Nephron progenitor cell (in vitro differentiated cells): ENCODE measurements at places on chromosomes 3 and 15.

DNA sequence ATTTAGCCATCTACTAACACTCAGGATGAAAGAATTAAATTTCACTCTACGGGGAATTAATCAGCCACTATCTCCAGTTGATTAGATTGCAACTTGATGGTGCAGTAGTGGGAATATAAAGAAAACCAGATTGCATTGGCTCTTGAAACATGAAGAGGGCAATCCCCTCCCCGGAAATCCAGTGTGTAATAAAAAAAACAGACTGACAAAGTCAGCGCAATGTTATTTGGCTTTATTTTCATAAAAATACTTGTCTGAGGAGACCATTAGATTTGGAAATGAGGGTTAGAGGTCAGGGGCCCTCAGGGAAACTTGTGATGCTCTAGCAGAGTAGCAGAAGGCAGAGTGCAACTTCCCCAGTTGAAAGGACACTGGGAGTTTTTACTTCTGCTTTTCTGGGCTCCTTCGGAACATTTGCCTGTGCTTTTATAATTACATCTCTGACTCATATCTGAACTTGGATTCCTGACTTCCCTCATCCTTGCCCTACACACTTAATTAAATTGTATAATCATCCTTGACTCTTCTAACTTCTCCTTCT, 326.8 kb downstream of the TUSC7 start:
- H3K27ac ChIP-seq: peak overlapping the region; percentile 84
- H3K4me1 ChIP-seq: peaks cover 19% of the 10 kb centered on the region
- H3K36me3 ChIP-seq: no peaks in the 10 kb centered on the region
- no peak for DNase-seq
- H3K4me3 ChIP-seq: no peak overlapping the region

GRCh38 chr3:67610458-67610857, 44.0 kb downstream of the SUCLG2 start:
- no peak for DNase-seq
- H3K27me3 ChIP-seq: no peaks in the 10 kb centered on the region
- peaks cover 55% of the 10 kb centered on the region for H3K36me3 ChIP-seq
- no peak overlapping the region for H3K27ac ChIP-seq

DNA sequence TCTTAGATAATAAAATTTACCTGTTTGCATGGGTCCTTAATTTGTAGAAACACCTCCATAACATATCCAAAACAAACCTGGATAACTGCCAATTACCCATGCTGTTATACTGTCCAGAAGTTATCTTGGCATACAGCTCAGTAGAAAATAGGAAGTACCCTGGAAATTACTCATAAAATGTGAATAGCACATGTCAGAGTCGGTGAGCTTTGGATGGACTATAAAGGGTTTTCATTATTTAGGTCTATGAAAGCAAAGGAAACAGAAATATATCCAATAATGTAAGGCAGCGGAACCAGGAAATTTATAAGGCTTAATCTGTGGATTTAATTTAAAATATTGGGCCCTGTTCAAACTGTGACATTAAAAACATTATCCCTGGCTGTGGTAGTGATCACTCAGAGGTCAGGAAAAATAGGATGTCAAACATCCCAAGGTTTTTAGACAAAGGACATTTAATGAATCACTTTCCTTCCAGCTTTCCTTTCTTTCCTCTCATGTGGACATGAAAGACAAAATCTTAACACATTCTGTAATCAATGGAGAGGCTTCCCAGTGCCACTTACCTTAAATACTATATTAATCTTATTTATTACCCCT, 459.0 kb upstream of the DPH6 start:
- peaks cover 3% of the 10 kb centered on the region for H3K27me3 ChIP-seq
- DNase-seq: no peak
- no peaks in the 10 kb centered on the region for H3K4me1 ChIP-seq
- H3K4me3 ChIP-seq: no peak overlapping the region

DNA sequence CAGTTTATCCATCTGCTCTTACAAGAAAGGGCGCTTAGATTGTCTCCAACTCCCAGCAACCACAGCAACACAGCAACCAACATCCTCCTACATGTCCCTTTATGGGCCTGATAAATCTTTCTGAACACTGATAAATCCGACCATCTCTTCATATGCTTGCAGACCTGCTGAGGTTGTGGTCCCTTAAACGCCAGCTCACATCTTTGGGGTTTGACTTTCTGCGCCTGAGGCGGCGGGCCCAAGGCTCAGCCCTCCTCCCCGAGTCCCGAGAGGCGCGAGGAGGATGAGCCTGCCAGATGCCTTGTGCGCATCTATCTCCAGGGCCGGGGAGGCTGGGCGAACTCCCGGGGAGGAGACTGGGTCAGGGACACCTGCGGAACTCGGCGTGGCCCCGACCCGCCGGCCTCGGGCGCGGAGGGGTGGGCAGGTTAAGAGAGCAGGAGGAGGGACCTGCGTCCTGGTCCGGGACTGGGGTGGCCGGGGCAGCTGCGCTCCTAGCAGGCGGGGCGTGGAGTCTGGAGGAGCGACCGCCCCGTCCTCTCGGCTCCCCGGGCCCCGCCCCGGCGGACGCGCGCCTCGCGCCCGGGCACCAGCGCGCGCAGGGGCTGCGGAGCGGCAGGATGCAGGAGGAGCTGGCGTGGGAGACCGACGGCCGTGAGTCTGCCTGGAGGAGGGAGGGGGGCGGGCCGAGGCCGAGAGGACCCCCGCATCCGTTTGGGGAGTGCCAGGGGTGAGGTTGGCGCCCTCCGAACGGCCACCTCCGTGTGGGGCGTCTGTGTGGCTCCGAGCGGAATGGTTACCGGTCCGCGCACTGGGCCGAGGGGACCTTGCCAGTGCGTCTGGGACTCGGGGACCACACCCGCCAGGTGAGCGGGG, at the start of gene ANKDD1A:
ANKDD1A (plus strand) TSS at position 592 of the 876 bp plus-strand sequence; CDS start at position 621, 29 bp downstream.
- H3K27me3 ChIP-seq: peaks cover 60% of the 10 kb centered on the region
- peak; percentile 85 for DNase-seq
- no peak within 1 kb of the TSS for H3K27ac ChIP-seq
- H3K4me3 ChIP-seq: peak within 1 kb of the TSS; percentile 84
- peaks cover 36% of the 10 kb centered on the region for H3K4me1 ChIP-seq

DNA sequence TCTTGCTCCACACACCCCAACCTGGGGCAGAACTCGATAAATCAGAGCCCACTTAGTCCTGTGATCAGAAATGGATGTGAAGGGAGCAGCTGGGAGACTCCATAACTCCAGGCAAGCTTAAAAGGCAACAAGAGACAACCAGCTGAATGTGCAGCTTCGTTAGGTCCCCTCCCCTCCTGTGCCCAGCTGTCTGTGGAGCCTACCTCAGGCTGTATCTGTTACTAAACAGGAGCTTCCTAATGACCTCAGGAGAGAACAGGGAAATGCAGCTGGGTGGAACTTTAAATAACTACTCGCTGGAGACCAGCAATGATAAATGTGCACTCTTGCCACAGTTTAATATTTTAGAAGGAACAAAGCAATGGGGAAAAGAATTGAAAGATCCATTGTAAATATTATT, 25.9 kb downstream of the SLC9A9 start:
- no peak for DNase-seq
- no peak overlapping the region for H3K4me3 ChIP-seq
- H3K27ac ChIP-seq: peak overlapping the region; percentile 98
- peaks cover 8% of the 10 kb centered on the region for H3K36me3 ChIP-seq

DNA sequence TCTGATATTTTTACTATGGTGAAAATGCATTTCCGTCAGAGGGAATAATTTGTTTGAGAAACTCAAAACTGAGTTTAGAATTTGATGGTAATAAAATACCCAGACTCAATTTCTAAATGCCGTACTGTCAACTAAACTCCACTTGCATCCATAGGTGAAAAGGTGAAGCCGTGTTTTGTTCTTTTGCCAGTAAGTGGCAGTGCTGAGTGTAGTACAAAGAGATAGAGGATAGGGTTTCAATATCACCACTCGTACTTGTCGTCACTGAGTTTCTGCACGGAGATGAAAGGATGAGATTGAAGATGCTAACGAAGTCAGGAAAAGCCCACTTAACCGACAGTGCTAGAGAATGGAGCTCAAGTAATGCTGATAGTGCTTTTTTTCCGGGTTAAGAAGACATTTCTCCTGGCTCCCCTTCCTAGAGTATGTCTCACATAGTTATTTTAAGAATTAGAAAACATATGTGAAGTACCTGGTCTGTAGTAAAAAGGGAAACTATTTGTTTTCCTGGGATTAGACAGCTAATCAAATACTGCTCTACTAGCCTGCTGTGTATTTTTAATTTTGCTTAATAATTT, 345.1 kb downstream of the IL5RA start:
- H3K4me1 ChIP-seq: peaks cover 53% of the 10 kb centered on the region
- H3K36me3 ChIP-seq: peaks cover 5% of the 10 kb centered on the region
- H3K4me3 ChIP-seq: peak overlapping the region; percentile 6
- DNase-seq: peak; percentile 12
- H3K27ac ChIP-seq: no peak overlapping the region

DNA sequence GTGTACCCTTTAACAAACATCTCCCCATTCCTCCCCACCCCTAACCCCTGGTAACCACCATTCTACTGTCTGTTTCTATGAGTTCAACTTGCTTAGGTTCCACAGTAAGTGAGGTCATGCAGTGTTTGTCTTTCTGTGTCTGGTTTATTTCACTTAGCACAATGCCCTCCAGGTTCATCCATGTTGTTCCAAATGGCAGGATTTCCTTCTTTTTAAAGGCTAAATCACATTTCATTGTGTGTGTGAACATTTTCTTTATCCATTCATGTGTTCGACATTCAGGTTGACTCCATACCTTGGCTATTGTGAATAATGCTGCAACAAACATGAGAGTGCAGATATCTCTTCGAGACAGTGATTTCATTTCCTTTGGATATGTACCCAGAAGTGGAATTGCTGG, 62.7 kb downstream of the TJP1 start:
- H3K27me3 ChIP-seq: no peaks in the 10 kb centered on the region
- no peak overlapping the region for H3K4me3 ChIP-seq
- DNase-seq: no peak

DNA sequence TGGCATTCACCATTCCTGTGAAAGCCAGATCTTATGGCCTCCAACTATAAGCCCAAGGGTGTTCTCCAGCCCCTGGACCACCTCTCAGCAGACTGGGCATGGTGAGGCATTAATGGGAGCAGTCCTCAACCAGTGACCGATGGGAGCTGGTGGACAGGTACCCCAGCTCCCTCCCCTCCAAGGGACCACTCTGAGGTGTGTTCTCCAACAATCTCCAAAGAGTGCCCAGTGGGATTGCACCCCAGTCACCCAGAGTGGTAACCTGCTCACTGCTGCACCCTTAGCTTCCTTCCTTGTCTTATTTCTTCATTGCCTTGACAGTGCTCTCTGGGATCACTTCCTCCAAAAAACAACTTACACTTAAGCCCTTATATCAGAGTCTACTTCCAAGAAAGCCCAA, 8.2 kb upstream of the ITGA11 start:
- no peak for DNase-seq
- H3K36me3 ChIP-seq: no peaks in the 10 kb centered on the region
- no peak overlapping the region for H3K4me3 ChIP-seq
- H3K27ac ChIP-seq: no peak overlapping the region
- H3K27me3 ChIP-seq: peaks cover 34% of the 10 kb centered on the region

- DNase-seq: no peak
- no peak overlapping the region for H3K27ac ChIP-seq
- H3K4me1 ChIP-seq: no peaks in the 10 kb centered on the region
- H3K27me3 ChIP-seq: peaks cover 4% of the 10 kb centered on the region
- H3K4me3 ChIP-seq: no peak overlapping the region
Measured at GRCh38 chr3:33746416-33747116, 28.5 kb upstream of the CLASP2 start.

GRCh38 chr15:71800835-71801745, 9.3 kb upstream of the NR2E3 start:
- peaks cover 30% of the 10 kb centered on the region for H3K4me1 ChIP-seq
- DNase-seq: peak; percentile 63
- H3K27me3 ChIP-seq: peaks cover 5% of the 10 kb centered on the region
- no peak overlapping the region for H3K4me3 ChIP-seq
- H3K36me3 ChIP-seq: peaks cover 9% of the 10 kb centered on the region

GRCh38 chr3:98462901-98463300, at the start of gene OR5K1:
TSS of gene OR5K1 (plus strand) at chr3:98463201. CDS start at chr3:98469577, 6,376 bp downstream.
- no peaks in the 10 kb centered on the region for H3K4me1 ChIP-seq
- no peak within 1 kb of the TSS for H3K27ac ChIP-seq
- DNase-seq: no peak
- no peaks in the 10 kb centered on the region for H3K36me3 ChIP-seq
- no peaks in the 10 kb centered on the region for H3K27me3 ChIP-seq
- no peak within 1 kb of the TSS for H3K4me3 ChIP-seq

DNA sequence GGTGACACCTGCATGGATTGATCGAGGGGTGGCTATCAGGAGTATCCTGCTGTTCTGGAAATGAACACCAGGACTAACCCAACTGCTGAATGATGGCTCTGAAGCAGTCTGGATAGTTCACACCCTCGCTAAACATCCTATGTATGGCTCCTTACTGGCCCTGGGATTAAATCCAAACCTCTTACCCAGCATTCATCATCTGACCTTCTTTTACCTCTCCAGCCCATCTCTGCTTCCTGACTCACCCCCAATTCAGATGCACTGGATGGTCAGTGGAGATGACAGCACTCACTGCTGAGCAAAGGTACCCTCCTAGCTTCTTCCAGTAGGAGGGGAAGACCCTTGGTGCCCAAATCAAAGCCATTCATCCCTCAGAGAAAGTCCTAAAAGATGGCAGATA, 235.2 kb upstream of the TRIM42 start:
- no peak for DNase-seq
- no peaks in the 10 kb centered on the region for H3K36me3 ChIP-seq
- H3K27ac ChIP-seq: no peak overlapping the region
- H3K27me3 ChIP-seq: peaks cover 4% of the 10 kb centered on the region
- H3K4me3 ChIP-seq: no peak overlapping the region

GRCh38 chr3:57060089-57060821, at the start of gene SPATA12:
TSS of gene SPATA12 (plus strand) at chr3:57060664. CDS start at chr3:57073695, 13,031 bp downstream.
- no peak within 1 kb of the TSS for H3K27ac ChIP-seq
- H3K27me3 ChIP-seq: peaks cover 2% of the 10 kb centered on the region
- H3K4me3 ChIP-seq: no peak within 1 kb of the TSS

GRCh38 chr15:43799209-43799944, 643 bp downstream of the SERINC4 start:
- peak overlapping the region; percentile 48 for H3K4me3 ChIP-seq
- peaks cover 65% of the 10 kb centered on the region for H3K36me3 ChIP-seq
- peaks cover 68% of the 10 kb centered on the region for H3K4me1 ChIP-seq
- no peak for DNase-seq
- no peaks in the 10 kb centered on the region for H3K27me3 ChIP-seq

DNA sequence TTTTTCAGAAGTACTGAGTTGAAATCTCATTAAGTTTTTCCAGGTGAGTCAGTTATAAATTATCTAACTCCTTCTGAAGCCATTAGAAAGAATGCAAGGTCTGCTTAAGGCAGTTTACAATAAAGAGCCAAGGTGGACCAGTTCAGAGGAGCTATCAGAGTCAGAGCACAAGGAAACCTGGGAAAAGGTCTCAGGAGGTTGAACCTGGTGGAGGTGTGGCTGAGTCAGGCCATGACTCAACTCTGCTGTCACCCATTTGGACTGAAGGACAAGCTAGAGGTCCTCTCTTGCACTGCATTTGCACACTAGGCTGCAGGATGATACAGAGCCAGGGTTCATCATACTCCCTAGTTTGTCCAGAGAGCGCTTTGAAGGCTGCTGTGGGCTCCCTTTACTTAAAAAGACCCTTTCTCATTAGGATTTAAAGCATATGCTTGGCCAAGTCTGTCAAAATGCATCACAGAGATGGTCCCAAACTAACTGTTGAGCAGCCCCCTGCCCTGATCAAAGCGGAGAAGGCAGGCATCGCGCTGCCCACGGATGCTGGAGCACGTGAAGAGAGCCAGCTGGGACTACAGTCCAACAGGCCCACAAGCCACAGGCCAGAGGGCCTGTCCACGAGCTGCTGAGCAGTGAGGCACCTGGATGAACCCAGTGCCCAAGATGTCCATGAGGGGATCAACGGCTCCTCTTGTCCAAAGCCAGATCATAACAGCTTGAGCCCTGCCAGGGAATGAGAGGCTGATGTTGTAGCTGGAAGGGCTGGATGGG, 26.0 kb upstream of the MRPS22 start:
- H3K36me3 ChIP-seq: no peaks in the 10 kb centered on the region
- DNase-seq: no peak
- no peak overlapping the region for H3K27ac ChIP-seq
- H3K4me1 ChIP-seq: peaks cover 6% of the 10 kb centered on the region
